GM04503 (cell line): ENCODE measurements at places on chromosomes 11 and 22.

DNA sequence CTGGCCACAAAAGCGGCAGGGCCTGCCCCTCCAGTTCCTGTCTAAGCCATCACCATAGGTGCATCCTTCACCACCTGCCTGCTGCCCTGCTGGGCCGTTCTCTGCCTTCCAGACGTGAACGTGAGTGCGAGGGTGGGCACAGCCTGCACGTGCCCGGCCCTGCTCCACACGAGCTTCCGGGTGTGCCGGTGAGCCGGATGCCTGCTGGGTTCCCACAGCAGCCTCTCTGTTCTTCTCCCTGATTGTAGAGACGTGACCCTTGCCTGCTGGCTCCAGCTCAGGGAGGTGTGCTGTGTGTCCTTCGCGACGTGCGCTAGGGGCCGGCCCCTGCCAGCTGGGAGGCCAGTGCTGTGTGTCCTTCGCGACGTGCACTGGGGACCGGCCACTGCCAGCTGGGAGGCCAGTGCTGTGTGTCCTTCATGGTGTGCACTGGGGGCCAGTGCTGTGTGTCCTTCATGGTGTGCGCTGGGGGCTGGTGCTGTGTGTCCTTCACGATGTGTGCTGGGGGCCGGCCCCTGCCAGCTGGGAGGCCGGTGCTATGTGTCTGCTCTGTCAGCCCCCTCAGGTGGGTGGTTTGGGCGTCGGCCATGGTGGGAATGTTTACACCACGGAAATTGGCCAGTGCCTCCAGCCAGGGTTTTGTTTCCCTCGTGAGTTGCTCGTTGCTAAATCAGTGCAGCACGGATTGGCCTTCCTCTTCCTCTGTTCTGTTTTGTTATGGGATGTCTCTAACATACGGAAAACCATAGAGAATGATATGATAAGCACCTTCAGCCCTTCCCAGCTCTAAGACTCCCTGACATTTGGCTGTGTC lies 35.4 kb upstream of the BRSK2 start:
- DNase-seq = no peak

DNA sequence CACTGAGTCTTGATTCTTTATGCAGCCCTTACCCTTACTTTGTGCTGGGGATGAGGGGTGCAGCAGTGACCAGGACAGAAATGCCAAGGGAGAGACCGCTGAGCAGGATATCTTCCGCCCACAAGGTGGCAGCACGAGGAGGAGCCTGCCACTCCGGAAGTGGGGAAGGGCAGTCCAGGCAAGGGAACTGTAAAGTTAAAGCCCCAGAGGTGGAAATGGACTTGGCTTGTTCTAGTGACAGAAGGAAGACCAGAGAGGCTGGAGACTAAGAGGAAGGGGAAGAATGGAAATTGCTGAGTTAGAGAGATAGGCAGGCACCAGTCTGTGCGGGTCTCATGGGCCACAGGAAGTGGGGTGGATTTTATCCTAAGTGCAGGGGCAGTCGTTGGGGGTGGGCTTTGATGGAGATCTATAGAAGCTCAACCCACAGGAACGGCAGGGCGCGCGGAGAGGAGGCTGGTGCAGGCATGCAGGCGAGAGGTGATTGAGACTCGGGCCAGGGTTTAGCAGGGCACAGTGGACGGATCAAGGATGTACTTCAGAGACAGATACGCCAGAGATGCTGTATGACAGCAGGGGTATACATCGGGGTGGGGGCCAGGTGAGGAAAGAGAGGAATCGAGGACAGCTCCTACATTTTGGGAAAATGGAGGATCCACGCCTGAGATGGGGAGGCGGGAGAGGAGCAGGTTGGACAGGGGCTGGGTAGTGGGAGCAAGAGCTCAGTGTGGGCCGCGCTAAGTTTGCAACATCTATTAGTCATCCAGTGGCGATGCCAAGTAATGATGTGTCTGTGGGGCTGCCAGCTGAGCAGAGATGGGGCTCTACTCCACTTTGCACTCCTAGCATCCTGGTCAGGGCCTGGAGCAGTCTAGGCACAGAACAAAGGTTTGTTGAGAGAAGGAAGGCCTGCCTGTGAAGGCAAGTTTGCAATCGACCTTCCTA lies 3.3 kb upstream of the GRK2 start:
- DNase-seq = no peak

DNA sequence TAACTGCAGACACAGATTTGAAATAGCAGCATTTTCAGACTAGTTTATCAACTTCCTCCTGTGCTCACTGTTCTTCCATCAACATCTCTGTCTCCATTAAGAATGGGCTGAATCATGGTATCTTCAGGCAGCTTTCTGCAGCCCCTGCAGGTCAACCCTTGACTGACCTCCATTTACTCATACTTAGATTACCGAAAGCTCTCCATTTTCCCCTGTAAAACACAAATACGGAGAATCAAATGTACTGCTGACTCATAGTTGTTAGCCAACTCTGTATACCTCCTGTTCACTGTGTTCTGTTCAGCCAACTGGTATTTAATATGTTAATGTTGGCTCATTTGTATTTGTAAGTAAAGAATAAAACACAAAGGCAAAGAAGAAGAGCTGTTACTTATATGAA lies 364.0 kb downstream of the CASP12 start:
- no peak for DNase-seq

DNA sequence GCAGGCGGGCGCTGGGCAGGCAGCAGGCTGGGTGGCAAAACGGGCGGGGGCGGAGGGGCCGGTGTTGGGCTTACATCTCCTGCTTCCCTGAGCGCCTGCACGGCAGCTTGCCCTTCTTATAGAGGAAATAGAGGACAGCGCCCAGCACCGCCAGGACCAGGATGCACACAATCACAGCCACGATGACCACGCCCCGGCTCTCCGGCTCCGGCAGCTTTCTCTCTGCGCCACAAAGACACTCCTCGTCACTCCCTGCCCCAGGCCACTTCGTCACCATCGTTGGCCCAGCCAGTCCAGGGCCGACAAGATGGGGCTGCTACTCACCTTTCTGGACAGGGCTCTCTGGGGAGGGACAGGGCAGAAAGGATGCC lies 6.3 kb downstream of the MCAM start:
- DNase-seq = no peak

GRCh38 chr22:38565441-38565840 lies 4.5 kb downstream of the DMC1 start:
- DNase-seq = no peak

DNA sequence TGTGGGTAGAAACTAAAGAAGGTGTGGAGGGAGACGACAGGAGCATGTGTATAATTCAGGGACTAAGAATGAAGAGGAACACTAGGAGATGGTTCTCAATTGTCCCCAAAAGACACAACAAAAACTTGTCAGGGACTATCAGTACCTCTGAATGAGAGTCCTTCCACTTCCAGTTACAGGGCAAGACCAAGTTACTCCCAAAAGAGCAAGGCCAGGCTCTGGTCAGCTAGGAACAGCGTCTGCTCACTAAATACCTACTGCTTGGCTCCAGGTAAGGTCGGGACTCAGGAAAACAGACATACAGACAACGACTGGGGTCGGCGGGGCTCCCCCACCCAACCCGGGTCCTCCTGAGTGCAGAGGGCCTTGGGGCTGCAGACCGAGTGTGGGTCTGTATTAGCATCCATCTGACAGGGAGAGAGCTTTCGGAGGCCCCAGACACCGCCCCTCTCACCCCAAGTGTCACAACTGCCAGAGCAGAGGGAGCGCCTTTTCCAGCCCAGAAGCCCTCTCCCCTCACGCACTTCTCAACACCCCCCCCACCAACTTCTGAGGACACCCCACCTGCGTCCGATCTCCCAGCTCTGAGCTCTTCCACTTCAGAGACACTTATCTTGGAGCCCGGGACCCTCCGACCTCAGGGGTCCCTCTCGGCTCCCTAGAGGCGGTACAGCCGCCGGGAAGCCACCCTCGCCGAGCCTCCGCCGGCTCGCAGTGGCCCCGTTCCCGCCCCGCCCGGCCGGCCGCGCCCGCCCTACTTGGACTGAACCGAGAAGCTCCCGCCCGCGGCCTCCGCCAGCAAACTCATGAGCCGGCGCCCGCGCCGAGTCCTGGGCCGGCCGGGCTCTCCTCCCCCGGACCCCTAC lies 522 bp downstream of the RHOG start:
- DNase-seq = no peak

DNA sequence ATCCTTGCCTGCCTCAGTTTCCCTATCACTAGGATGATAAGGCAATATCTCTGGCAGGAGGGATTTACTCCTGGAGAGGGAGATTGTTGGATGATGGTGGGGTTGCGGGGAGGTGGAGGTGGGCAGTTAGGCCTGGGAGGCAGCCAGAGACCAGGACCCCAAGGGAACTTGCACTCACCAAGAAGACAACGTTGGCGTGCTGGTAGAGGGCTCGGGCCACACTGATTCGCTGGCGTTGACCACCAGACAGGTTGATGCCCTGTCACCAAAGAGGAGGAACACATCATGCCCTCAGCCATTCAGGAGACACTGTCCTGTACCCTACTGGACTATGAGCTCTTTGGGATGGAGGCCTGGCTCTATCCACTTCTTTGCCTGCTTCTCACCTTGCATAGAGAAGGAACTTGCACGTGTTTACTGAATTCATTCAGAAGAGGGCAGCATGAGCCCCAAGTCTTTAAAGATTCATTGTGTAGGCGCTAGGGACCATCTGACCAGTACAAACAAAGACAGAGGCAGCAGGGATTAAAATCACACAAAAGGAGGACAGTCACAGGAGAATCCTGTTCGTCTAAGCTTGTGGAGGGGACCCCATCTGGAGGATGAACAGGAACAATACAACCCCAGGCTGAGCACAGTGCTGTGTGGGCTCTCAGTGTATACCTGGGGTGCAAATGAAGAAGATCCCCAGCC lies 24.2 kb upstream of the KCNJ11 start:
- DNase-seq = no peak

DNA sequence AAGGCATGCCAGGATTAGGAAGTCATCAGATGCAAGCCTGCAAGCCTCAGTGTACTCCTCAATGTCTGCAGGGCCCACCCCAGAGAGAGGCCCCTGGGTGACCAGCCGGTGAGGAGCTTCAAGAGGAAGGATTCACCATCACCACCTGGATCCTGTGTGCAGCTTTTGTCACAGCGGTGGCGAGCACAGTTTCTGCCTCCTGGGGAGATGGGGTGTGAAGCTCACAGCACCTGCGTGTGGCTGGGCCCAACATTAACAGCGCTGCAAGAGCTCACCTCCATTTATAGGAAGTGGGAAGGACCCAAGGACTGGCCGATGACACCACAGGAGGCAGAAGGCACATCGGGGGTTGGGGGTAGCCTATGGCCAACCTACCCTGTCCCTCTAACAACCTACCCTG lies 235.3 kb downstream of the CTTN start:
- no peak for DNase-seq

GRCh38 chr11:24391167-24391566 lies 105.7 kb upstream of the LUZP2 start:
- no peak for DNase-seq

DNA sequence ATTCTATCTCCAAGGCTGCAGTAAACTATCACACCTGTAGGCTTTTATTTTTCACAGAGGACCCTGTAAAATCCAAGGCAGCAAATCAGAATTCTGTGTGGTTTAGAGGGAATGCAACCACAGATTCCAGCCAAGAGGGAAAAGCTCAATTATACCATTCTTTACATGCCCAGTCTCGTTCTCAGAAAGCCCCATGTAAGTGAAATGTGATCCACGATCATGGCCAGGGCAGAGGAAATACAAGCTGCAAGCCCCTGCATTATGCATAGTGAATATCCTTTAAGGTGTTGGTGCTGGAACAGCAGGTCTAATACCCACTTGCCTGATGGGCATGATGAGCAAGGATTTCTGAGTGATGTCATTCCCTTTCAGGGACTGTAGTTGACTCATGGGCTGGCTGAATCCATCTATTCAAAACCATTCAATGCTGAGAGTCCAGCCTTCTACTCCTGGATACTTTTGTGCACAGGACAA lies 198.7 kb upstream of the MTMR2 start:
- no peak for DNase-seq

- DNase-seq = no peak
These were observed 78.7 kb upstream of the NARS2 start for GRCh38 chr11:78653294-78653909.

DNA sequence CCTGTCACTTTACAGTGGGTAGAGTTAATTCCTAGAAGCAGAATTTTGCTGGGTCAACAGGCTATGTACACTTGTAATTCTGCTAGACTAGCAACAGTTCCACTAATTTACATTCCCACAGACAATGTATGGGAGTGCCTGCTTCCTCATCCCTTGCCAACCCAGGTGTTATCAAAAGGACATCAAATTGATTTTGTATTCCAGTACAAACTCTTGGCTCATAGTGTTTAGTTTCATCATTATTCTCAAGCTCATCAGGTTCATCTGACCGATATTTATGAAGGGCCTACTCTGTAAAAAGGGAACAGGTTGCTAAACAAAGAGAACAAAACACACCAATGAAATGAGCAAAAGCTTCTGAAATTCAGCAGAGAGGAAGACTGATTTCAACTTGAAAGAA lies 30.7 kb downstream of the PITPNB start:
- no peak for DNase-seq

GRCh38 chr11:79342686-79343085 lies 98.1 kb downstream of the TENM4 start:
- DNase-seq = no peak

GRCh38 chr11:12777208-12777874 lies 103.1 kb downstream of the TEAD1 start:
- DNase-seq = peak; percentile 57

DNA sequence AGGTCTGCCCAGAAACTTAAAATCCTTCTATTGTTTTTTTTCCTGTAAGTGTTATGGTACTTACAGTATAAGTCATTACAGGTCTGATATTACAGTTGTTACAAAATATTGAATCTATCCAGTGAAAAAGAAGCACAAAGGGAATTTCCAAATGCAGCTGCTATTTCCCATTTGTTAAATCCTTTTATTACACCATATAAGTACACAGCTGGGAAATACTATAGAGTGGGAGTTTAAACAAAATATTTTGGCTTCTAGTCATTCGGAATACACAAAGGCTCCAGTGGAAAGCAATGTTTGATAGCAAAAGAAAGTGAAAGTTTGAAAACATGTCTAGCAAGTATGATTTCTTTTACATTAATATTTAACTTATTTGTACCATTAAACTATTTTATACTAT lies 18.0 kb downstream of the SOX6 start:
- no peak for DNase-seq

DNA sequence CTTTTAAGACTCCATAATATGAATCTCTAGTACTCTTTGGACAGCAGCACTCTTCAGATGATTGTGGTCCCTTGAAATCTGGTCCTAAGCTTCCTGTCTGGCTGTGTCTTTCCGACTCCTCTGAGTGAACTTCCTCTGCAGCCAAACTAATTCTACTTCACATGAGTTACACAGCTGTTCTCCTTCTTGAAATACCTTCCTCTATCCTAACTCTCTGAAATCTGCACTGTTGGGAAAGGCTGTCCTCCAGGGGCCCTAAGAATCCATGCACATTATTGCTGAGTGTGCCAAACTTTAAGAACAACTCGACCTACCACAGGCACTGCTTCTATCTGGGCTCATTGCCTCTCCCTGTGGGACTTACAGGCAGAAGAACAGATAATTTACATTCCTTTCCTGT lies 217.3 kb upstream of the ARHGAP42 start:
- DNase-seq = no peak
